Naive thymus-derived CD8-positive, alpha-beta T cell (primary cell): ENCODE measurements at places on chromosomes 12 and 14. TPM values are rescaled to one million over a fixed set of nuclear protein-coding genes. Genes with fewer than 3 reads are reported as not detected.
A peak's percentile ranks its signal among the peaks of the same experiment; 100 is the strongest.

DNA sequence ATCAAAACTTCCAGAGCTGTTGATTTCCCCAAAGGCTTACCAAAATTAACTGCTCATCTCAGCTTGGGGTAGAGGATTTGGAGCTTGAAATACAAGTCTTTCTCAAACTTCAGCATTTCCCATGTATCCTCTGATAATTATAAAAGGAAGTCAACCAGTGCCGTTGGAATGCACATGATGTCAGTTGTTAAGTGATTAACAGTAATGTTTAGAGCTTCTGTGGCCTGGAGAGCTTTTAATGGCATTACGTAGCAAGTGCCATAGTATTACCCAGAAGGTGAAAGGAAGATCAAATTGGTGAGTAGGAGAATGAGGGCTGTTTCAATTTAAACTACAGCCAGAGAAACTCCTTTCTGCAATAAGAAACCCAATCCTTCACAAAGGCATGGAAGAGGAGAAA is 62.5 kb upstream of the PTPRR start:
- H3K4me1 ChIP-seq, result no peaks in the 10 kb centered on the region
- H3K4me3 ChIP-seq, result no peak overlapping the region
- H3K27me3 ChIP-seq, result peaks cover 3% of the 10 kb centered on the region
- no peak overlapping the region for H3K27ac ChIP-seq
- DNase-seq, result no peak
- H3K36me3 ChIP-seq, result no peaks in the 10 kb centered on the region

DNA sequence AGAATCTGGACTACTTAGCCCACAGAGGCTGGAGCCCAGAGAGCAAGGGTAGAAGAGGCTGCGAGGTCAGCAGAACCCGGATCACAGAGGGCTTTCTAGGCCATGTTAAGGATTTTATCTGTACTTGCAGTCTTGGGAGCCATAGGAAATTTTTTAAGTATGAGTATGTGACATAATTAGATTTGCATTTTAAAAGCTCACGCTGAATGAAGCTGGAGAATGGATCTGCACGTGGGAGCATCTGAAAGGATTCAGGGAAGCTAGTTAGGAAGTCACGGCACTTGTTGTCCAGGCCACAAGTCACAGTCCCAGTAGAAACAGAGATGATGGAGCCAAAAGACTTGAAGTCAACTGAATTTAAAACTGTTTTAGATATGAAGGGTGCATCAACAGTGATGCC is 14.1 kb downstream of the CORO1C start:
- no peak overlapping the region for H3K27ac ChIP-seq
- H3K4me3 ChIP-seq, result no peak overlapping the region

- no peak overlapping the region for H3K27ac ChIP-seq
- no peaks in the 10 kb centered on the region for H3K4me1 ChIP-seq
- no peak for DNase-seq
- H3K4me3 ChIP-seq, result no peak overlapping the region
- H3K27me3 ChIP-seq, result peaks cover 9% of the 10 kb centered on the region
These were observed 29.6 kb upstream of the NTF3 start for GRCh38 chr12:5402009-5402935.

Gene ENDOU
- not detected for total RNA-seq

Gene DYRK2
- 189 TPM for total RNA-seq

GRCh38 chr12:47082796-47083621 is 3.2 kb upstream of the AMIGO2 start:
- DNase-seq, result no peak
- peaks cover 6% of the 10 kb centered on the region for H3K36me3 ChIP-seq
- peak overlapping the region; percentile 8 for H3K4me3 ChIP-seq
- H3K4me1 ChIP-seq, result peaks cover 81% of the 10 kb centered on the region
- peak overlapping the region; percentile 66 for H3K27ac ChIP-seq

GRCh38 chr12:121983536-121984210 is 38.0 kb upstream of the BCL7A start:
- H3K27ac ChIP-seq, result peak overlapping the region; percentile 23
- no peaks in the 10 kb centered on the region for H3K4me1 ChIP-seq
- no peaks in the 10 kb centered on the region for H3K36me3 ChIP-seq

DNA sequence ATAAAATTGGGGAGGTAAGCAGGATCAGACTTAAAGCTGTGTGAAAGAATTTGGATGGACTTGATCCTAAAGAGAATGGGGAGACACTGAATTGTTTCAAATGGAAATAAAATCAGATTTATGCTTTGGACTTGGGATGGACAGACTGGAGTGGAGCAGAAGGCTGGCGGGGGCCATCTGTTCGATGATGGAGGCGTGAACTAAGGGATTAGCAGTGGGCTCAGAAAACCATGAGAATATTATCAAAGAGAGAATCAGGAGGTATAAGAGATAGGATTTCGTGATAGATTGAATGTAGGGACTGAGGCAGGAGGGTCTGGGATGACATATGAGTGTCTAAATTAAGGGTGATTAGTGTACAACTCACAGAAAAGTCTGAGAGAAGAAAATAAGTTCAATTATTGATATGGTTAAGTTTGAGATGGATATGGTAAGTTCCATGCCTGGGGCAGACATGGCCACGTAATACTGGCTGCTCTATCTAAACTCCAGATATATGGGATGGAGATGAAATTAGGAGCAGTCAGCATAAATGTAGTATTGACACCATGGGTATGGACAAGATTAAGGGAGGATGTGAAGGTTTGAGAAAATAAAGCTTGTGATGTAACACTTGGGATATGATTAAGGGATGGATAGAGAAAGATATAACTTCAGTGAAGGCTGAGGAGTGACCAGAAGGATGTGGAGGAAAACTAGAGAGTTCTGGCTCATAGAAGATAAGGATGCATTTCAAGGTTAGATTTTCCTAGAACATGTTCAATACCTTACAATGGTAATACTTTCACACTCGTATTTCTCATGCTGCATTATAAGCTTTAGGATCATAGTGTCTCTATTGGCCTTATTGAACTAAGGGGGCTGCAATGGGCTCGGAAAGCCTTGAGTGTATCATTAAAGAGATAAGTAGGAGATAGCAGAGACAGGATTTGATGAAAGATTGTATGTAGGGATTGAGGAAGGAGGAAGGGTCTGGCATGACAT is 1.0 kb upstream of the TSSK4 start:
- DNase-seq, result no peak
- H3K27me3 ChIP-seq, result no peaks in the 10 kb centered on the region
- peaks cover 49% of the 10 kb centered on the region for H3K4me1 ChIP-seq
- no peak overlapping the region for H3K27ac ChIP-seq
- peaks cover 28% of the 10 kb centered on the region for H3K36me3 ChIP-seq
- H3K4me3 ChIP-seq, result no peak overlapping the region

GRCh38 chr14:99519347-99519881 is 38.2 kb downstream of the CCNK start:
- DNase-seq, result no peak
- H3K4me3 ChIP-seq, result no peak overlapping the region
- no peaks in the 10 kb centered on the region for H3K36me3 ChIP-seq
- no peak overlapping the region for H3K27ac ChIP-seq

- H3K27me3 ChIP-seq, result no peaks in the 10 kb centered on the region
- no peak overlapping the region for H3K27ac ChIP-seq
- H3K36me3 ChIP-seq, result no peaks in the 10 kb centered on the region
- no peaks in the 10 kb centered on the region for H3K4me1 ChIP-seq
- no peak for DNase-seq
These were observed 103.3 kb upstream of the PMCH start for GRCh38 chr12:102300824-102301461.

Gene CMA1
- total RNA-seq, result not detected

Gene P2RX7
- total RNA-seq, result 4.3 TPM

DNA sequence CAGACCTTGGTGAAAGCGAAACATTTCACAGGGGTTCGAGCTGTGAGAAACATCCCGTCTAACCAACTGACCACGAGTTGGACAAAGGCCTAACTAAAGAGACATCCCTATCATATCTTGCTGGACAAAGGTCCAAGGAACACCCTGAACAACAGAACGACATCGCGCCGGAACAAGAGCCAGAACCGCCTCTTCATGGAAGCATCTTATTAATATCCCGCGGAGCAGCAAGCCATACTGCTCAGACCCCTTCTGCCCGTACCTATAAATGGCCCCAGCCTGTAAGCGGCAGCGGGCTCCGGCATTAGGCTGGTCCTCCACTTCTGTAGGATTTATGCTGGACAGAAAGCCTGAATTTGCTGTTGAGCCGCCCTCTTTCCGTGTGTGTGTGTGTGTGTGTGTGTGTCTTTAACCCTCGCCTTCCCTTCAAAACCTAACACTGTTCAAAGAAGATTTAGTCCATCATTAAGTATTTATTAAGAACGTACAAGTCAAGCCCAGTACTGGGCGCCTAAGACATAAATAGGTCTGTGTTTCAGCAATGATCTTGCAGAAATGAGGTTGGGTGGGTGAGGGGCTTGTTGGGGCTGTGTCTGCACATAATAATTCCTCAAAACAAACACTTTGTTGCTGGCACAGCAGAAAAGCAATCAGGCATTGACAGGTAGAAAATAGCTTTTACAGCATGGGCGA is 1.9 kb downstream of the SLC6A15 start:
- no peak overlapping the region for H3K4me3 ChIP-seq
- peaks cover 24% of the 10 kb centered on the region for H3K27me3 ChIP-seq
- H3K4me1 ChIP-seq, result peaks cover 10% of the 10 kb centered on the region
- H3K36me3 ChIP-seq, result no peaks in the 10 kb centered on the region
- no peak overlapping the region for H3K27ac ChIP-seq

DNA sequence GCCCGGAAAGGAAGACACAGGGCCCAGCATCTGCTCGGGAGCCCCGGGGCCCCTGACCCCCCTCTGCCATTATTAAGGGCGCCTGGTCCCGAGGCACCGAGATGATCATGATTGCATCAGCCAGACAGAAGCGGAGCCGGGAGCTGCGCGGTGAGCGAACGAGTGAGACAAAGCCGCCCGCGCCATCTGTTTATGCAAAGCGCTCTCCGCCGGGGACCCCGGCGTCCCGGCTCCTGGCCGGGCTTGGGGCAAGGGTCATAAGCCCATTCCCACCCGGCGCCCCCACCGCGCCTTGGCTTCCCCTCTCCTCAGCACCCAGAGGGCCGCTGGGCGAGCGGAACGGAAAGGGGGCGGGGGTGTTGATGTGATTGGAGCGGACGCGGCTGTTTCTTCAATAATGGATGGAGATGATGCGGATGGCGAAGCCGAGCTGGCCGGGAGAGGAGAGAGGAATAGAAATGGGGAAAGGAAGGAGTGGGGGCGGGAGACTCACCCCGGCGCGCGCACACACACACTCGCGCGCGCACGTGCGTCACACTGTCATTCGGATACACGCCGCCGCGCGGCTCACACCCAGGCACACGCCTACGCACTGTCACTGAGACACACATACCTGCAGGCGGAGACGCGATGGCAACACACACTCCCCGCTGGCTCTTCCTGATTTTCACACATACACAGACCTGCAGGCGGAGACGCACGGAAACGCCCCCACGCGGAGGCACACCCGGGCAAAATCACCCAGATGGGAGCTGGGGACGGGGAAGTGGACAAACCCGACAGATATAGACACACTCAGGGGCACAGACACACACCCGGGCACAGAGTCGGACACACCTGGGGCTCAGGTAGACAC is 10.7 kb downstream of the STAC3 start:
- H3K27me3 ChIP-seq, result peaks cover 67% of the 10 kb centered on the region
- peak; percentile 70 for DNase-seq
- peaks cover 8% of the 10 kb centered on the region for H3K36me3 ChIP-seq
- peak overlapping the region; percentile 91 for H3K4me3 ChIP-seq
- H3K27ac ChIP-seq, result peak overlapping the region; percentile 65
- peaks cover 80% of the 10 kb centered on the region for H3K4me1 ChIP-seq

Gene OS9
- 166 TPM for total RNA-seq

Gene SRRM4
- not detected for total RNA-seq

GRCh38 chr12:120115692-120116440 is 687 bp downstream of the RAB35 start:
- H3K27ac ChIP-seq, result peak overlapping the region; percentile 91
- H3K27me3 ChIP-seq, result no peaks in the 10 kb centered on the region
- peaks cover 75% of the 10 kb centered on the region for H3K4me1 ChIP-seq
- peak overlapping the region; percentile 97 for H3K4me3 ChIP-seq

Gene SETD1B
- total RNA-seq, result 93.8 TPM

DNA sequence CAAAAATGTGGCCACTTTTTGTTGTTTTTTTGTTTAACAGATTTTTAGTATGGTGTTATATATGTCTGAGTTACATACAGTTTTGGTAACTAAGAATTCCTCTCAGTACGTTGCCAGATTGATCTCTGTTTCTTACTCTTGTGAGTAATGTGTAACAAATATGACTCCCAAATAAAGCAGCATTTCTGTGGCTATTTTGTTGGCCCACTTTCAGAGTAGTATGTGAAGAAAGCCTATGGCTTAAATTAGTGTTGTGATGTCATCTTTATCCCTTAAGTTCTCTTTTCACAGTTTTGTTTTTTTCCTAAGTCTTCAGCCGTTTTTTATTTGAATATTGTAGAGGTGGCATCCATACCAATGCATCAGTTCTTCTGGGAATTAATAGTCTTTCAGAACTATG is 10.7 kb downstream of the PCNX4 start:
- DNase-seq, result no peak
- H3K27me3 ChIP-seq, result no peaks in the 10 kb centered on the region
- H3K36me3 ChIP-seq, result no peaks in the 10 kb centered on the region
- H3K4me3 ChIP-seq, result no peak overlapping the region
- H3K4me1 ChIP-seq, result peaks cover 54% of the 10 kb centered on the region
- H3K27ac ChIP-seq, result no peak overlapping the region

Gene KRT71
- total RNA-seq, result not detected

- no peak overlapping the region for H3K4me3 ChIP-seq
- peaks cover 5% of the 10 kb centered on the region for H3K4me1 ChIP-seq
- peaks cover 25% of the 10 kb centered on the region for H3K27me3 ChIP-seq
- no peaks in the 10 kb centered on the region for H3K36me3 ChIP-seq
These were observed 158.2 kb upstream of the DIO3 start for GRCh38 chr14:101402936-101403660.

DNA sequence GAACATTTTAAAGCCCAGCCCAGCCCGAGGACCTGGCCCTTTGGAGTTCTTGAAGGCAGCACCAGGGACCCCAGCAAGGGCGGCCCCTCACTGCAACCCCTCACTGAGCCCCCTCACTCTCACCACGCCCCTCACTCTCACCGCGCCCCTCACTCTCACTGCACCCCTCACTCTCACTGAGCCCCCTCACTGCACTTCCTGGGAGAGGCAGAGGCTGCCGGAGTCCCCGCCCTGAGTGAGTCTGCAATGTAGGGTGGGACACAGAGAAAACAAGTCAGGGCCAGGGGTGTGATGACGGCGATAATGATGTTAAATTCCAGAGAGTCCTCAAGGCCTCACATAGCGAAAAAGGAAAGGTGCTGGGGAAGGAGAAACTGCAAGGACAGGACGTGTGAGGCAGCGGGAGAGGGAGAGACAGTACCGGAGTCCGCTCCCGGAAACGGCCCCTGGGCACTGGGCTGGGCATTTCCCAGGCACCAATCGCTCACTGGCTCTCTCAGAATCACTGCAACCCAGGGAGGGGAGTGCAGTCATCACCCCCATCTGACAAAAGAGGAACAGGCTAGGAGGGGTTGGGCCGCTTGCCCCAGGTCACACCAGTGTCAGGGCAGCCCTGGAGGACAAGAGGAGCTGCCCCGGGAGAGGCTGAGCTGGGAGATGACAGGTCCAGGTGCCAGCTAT is 24.9 kb downstream of the CCDC88C start:
- H3K4me3 ChIP-seq, result peak overlapping the region; percentile 65
- peak overlapping the region; percentile 96 for H3K27ac ChIP-seq
- H3K36me3 ChIP-seq, result peaks cover 21% of the 10 kb centered on the region

DNA sequence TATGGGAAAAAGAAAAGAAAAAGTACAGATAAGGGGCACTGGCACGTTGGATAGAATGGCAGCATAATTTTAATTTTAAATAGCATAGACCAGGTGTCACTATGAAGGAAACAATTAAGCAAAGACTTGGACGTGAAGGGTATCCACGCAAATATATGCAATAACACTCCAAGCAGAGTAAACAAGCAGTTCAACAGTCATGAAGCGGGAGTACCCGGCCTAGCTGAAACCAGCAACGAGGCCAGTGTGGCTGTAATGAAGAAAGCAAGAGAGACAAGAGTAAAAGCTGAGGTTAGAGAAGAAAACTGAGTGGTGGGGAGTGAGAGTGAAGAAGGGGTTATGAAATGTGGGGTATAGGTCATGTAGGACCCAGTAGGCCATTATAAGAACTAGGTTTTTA is 85.4 kb downstream of the BCL2L14 start:
- no peak overlapping the region for H3K4me3 ChIP-seq
- peaks cover 70% of the 10 kb centered on the region for H3K36me3 ChIP-seq
- H3K27me3 ChIP-seq, result no peaks in the 10 kb centered on the region
- H3K27ac ChIP-seq, result no peak overlapping the region
